ENCODE measurements at places on chromosomes 1 and 21. TPM values are rescaled to one million over a fixed set of nuclear protein-coding genes. Genes with fewer than 3 reads are reported as not detected.

The C1orf94 gene
- 0.10 TPM for polyA plus RNA-seq

- peak; percentile 24 for DNase-seq
Measured at GRCh38 chr1:25619101-25619890, 2.7 kb downstream of the MAN1C1 start.

The PRAMEF33 gene
- not detected for polyA plus RNA-seq

DNA sequence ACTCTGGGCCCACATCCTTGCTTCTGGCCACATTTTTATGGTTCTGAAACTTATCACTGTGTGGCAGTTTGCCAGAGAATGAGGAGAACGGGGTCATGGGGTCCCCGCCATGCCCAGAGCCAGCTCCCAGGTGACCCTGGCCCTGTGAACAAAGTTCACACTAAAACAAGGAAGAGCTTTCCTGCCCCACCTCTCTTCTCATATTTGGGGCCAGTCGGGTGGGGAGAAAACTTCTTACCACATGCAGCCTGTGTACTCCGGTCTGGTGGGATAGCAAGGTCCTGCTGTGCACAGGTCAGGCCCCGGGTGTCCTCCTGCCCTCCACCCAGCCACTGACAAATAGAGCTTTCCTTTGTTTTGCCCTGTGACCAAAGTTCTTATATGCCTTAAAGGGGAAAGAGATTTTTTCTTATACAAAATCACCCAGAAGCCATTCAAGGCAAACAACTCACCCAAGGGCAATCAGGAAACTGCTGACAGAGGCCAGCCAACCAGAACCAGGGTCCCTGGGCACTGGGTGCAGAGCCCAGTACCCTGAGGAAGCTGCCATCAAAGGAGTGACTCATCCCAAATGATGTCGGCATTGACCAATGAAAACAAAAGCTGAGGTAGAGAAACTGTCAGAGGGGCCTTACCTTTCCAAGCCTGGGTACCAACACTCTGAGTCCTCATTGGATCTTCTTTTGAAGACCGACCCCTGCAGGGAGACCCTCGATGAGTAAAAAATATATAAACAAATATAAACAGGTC lies 53.6 kb downstream of the OLIG1 start:
- no peak for DNase-seq

The OR2L3 gene
- not detected for polyA plus RNA-seq

GRCh38 chr21:31368361-31368760 lies 24.3 kb upstream of the TIAM1 start:
- no peak for DNase-seq

DNA sequence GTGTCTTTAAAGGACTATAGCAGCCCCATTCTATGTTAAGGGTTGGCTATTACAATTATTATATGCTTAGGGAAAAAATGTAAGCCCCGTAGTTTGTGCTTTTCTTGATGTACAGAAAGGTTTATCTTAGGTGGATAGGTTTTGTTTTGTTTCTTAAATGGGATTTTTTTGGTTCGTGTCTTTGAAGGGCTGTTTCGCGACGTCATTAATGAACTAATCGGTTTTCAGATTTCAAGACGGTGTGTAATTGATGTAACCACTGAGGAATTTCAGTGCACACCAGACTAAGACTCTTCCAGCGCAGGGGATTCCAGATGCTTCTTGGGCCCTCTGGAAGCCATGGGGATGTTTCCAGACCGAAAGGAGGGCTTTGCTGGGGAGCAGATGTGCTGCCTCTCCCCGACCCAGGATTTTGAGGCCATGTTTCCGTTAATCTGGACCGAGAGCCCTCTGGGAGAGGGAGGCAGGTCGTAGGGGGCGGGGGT lies 4.8 kb upstream of the SIM2 start:
- DNase-seq, result peak; percentile 52

DNA sequence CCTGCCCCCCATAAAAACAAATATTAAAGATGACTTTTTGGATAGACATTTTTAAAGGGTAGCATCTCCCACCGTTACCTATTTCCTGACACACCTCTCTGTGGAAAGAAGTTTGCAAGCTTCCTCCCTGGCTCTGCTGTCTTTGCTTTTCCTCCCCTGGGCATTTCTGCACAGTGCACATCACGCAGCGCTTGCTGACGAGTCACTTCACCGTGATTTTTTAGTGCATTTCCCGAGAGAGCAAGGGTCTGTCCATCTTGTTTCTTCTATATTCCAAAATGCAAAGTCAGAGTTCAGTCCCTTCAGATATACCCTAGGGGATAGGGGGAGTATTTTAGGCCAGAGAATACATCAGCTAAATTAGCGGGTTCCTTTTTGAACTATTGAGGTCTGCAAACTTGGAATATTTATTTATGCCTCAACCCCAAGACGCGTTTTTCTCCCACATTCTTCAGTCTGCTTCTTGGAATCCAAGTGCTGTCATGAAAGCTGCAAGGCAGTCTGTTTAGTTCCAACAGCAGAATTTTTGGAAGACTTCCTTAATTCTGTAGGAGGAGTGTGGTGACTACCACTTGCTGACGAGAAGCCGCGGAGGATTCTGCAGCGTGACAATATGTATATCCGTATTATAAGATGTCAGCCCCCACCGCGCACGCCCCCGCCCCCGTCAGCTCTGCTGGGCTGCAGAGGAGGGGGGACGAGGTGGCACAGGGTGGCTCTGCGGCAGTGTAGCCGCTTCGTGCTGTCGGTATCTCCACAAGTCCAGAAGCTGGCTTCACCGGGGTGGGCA lies 22.4 kb downstream of the SMYD2 start:
- DNase-seq, result peak; percentile 26

DNA sequence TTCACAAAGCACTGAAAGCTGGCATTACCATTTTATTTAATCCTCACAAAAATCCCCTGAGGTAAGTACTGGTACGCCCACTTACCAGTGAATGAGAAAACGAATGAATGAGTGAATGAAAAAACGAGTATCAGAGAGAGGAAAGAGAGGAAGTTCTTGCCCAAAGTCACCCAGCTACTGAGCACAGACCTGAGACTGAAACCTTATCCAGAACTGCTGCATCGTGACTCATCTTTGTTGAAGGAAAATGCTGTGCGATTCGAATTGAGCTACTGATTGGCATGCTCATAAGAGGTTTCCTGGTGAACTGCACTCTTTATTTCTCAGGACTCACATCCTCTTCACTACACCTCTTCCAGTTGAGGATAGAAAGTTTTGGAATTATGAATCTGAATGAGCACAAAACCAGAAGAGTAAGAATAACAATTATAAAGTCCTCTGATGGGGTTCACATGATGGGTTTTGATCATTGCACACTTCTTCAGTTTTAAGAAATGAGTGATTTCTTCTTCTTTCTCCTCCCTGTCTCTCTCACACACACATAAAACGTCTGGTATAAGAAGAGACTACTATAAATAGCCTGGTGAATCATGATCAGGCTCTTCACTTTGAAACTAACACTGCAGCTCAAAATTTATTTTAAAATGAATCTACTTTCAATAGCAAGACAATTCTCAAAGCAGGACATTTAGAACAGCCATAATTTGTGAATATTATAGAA lies 32.1 kb downstream of the IL12RB2 start:
- DNase-seq, result peak; percentile 50

GRCh38 chr1:226736001-226736907 lies 2.8 kb downstream of the ITPKB start:
- no peak for DNase-seq

GRCh38 chr1:53140451-53140850 lies 2.0 kb downstream of the SLC1A7 start:
- peak; percentile 53 for DNase-seq

DNA sequence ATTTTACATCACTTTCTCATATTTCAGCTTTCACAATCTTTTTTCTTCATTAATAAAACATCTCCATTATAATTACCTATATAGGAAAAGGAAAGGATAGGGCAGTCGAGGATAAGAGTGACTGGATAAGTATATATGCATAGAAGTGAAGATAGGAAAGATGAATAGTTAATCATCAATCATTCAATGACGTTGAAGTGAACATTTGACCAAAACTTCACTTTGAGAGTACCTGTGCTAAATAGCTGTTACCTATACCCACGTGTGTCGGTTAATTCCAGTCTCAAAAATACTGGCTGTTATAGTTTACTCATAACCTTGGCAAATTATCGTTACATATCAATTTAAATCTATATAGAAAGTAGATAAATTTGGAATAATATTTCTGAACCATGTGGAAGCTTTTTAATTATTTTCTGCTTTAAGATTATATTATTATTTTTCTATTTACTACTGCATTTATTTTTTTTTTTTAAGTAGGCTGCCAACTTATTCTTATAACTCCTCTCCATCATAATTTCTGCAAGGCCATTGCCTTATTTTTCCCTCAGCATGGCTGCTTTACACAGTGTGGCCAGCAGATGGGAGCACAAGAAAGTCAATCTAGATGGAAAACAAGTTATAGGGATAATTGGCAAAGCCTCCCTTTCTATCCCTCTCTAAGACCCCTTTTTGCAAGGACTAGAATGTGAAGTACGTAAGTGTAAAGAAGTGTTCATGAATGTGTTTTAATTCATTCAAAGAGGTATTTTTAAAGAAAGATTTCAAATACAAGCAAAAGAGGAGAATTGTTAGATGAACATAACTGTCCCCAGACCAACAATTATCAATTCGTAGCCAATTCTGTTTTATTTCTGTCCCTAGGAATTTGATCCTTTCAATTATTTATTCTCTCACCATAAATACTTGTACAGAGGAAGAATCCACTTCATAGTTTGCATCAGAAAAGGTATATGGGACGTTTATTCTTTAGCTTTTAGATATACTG lies 290.4 kb downstream of the KCNT2 start:
- peak; percentile 66 for DNase-seq

Data from fibroblast of lung (primary cell).